Activated naive CD4-positive, alpha-beta T cell (primary cell): ENCODE measurements at places on chromosomes 2 and 18.

GRCh38 chr18:74773171-74773624 lies 175.5 kb downstream of the ZNF407 start:
- no peak for DNase-seq

DNA sequence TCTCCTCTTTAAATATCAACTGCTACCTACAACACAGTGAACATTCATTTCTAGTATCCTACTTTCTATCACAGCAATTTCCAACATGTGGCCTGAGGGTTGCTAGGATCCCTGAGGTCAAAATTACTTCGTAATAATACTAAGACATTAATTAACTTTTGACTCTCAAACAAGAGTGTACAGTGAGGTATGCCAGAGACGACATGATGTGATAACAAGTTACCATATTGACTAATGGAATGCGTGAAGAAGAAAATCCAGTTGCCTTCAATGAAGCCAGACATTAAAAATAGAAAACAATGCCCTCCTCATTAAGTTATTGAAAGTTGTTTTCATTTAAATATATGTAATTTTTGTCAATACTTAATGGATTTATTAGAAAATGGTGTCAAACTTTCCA lies 13.1 kb downstream of the ORC2 start:
- no peak for DNase-seq

- no peak for DNase-seq
Observed at GRCh38 chr2:148642891-148643416, 1.6 kb upstream of the EPC2 start.

GRCh38 chr2:168794968-168795367 lies 7.5 kb upstream of the NOSTRIN start:
- no peak for DNase-seq

DNA sequence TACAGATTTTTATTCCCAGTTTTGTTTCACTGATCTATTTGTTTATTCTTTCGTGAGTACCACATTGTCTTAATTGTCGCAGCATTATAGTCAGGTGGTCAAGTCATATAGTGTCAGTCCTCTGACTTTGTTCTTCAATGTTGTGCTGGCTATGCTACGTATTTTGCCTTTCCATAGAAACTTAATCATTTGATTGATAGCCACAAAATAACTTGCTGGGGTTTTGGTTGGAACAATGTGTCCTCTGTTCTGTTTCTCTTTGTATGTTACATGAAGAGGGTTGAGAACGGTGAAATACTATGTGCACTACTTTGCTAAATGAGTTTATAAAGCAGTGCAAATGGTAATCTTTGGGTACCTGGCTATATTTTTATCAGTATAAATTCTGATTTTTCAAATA lies 64.9 kb upstream of the TTC27 start:
- DNase-seq, result no peak

DNA sequence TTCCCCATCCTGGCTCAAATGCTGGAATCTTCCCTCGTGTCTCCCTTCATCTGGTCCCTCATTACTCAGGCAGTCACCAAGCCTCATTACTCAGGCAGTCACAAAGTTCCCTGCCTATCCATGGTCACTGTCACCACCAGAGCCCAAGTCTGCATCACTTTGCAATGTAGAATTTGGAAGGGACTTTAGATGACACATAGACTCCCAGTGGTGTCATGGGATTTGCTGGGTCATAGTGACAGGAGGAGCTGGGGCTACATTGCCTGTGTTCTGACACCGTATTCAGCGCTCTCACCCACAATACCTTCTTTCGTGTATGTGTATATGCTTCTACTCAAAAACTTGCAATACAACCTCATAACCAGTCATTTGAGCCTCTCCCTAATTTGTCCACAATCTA lies 2.1 kb upstream of the EMILIN1 start:
- no peak for DNase-seq

- no peak for DNase-seq
Observed at GRCh38 chr2:42290005-42290404, 71.0 kb downstream of the COX7A2L start.

DNA sequence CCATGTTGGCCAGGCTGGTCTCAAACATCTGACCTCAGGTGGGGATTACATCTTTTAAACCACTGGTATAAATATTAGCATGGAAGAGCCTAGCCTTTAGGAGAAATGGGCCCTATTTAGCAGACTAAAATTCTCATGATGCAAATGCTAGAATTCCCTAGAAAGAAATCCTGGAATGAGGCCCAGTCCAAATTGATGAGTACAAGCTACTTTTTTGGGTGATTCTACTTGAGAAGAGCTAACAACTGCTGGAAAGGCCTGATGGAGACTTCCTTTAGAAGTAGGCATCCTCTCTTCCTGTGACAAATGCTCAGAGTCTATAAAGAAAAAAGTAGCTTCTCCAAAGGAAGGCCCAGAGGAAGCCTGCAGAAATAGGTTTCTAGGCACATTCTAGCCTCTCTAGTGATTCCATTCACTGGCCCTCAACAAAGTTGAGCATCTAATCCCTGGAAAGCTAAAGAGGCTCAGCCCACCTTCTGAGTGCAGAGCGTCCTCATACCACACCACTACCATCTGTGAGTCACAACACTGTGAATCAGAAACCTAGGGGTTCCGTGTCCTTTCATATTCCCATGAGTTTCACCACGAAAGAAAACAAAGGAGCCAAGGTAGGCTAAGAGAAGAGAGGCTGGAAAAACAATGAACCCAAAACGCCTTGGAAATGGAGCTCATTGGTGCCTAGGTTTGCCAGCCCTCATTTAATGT lies 183.1 kb downstream of the C1D start:
- no peak for DNase-seq

DNA sequence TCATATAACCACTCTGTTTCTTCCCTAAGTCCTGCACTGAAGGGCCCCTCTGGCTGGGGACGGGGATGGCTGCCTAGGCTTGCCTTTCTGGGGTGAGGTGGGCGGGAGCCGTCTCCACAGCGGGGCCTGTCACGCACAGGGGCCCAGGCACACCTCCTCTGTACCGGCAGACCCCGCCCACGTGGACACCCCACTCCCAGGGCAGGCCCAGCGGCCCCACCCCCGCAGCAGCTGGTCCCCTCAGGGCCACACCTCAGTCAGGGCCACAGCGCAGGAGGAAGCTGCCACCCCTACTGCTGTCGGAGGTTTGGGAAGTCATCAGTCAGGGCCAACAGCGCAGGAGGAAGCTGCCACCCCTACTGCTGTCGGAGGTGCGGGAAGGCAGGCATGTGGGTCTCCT lies 257.6 kb upstream of the RAB6C start:
- DNase-seq, result no peak

GRCh38 chr2:24514820-24515219 lies 23.8 kb downstream of the NCOA1 start:
- DNase-seq, result no peak

DNA sequence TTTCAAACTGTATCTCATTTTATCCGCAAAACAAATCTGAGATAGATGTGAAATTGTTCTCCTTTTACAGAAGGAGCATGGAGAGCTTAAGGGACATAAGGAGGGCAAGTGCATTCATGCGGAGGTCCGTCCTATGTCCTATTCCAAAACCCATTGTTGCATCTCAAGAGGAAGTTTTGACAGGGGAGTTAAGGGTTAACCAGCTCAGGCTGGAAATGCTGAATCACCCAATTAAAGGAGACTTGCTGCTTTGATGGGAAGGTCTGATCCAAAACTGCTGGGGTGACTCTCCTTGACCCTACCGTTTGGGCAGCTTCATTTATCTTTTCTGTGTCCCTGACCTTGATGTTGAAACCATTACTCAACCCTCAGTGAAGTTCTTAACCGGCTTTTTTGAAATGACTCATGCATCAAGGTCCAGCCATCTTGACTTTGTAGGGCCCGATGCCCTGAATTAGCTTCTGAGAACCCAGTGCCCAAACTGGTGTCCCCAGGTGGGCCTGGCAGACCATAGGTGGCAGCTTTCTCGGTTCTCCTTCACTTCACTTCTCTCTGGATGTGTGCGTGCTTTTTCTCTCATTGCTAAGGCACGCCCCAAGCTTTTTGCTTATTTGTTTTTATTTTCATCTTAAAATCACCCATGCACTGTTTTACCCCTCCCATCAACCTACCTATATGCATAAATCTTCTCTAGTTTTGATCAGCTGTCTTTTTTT lies 15.9 kb upstream of the TXNDC2 start:
- no peak for DNase-seq

DNA sequence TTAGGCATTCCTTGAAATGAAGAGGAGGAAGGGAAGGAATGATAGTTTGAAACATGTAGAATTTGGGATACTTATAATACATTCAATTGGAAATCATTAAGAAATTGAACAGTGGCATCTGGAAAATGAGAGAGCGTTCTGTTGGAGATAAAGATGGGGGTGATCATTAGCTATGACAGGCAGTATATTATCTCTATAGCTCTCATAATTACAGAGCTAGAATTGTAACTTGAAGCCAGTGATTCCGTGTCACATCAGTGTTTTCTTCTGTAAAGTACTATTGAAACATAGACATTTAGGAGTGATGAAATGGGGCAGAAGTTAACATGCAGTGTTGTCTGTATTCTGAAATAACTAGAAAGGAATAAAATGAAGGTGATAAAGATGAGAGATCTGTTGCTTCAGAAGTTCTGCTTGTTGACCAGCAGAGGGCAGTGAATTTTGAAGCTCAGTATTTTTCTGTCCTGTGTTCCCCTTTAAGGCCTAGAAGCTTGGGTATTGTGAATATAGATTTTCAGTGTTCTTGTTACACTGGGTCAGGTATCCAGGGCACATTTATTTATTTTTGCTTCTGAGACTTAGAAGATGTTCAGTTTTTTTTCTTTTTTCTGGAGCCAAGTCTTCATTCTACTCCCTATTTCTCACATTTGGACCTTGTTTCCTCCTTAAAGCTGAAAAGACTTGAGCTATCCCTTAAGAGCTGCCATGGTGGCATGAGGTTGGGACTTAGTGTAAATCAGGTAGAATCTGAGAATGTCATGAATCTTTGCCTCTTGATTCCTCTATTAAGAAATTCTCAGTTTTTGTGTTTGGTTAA lies 157.4 kb downstream of the TAF4B start:
- no peak for DNase-seq

DNA sequence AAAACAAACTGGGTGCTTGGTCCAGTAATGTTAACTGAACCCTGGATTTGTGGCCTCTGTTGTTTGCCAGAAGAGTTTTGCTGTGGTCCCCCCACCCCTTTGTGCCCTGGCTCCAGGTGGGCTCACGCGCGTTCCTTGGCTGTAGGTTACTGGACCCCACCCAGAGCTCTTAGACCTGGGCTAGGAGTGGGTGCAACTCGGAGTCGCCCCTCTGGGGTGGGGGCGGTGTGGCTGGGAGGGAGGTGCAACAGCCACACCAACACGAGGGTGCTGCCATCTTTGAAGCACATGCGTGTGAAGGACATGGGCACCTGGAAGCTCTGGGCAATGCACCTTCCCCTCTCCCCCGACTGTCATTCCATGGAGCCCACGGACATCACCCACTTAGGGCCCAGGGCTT lies 92.7 kb downstream of the USP40 start:
- no peak for DNase-seq
